Renal cortical epithelial cell (primary cell): ENCODE measurements at places on chromosomes 1 and 21.
A peak's percentile ranks its signal among the peaks of the same experiment; 100 is the strongest.

GRCh38 chr1:154548028-154548427 lies 10.4 kb downstream of the UBE2Q1 start:
- no peak for DNase-seq

DNA sequence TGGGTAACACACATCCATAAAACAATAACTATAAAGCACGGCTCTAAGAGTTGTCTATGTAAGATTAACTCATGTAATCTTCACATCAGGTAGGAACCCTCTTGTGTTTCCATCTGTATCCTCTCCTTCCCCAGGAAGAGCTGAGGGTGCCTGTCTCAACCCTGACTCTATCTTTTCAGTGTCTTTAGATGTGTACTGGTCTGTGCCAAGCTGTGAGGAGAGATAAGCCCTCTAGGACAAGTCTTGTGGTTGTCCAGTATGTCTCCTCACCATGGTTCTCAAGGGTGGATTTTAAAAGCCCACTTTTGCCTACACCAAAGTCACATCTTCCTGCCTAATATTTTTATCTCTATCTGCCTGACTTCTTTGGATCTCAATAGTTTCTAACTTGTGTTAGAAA lies 300.1 kb downstream of the KCNT2 start:
- DNase-seq = no peak

GRCh38 chr1:160451859-160452232 lies 51.5 kb downstream of the VANGL2 start:
- DNase-seq = no peak

GRCh38 chr1:71053758-71054157 lies 6.1 kb upstream of the PTGER3 start:
- no peak for DNase-seq

- DNase-seq = no peak
Measured at GRCh38 chr21:46159841-46160656, 4.7 kb upstream of the FTCD start.

DNA sequence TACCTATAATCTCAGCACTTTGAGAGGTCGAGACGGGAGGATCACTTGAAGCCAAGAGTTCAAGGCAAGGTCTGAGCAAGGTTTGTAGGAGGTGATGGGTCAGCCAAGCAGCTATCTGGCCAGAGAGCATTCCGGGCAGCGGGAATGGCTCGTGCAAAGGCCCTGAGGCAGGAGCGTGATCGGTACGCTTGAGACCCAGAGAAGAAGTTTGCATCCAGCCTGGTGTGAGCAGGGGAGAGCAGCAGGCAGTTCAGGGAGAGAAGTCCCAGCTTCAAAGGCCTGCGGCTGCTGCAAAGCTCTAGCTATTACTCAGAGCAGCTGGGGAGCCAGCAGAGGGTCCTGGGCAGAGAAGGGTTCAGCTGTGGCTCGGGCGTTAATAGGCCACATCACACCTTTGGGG lies 5.1 kb upstream of the SRARP start:
- no peak for DNase-seq

DNA sequence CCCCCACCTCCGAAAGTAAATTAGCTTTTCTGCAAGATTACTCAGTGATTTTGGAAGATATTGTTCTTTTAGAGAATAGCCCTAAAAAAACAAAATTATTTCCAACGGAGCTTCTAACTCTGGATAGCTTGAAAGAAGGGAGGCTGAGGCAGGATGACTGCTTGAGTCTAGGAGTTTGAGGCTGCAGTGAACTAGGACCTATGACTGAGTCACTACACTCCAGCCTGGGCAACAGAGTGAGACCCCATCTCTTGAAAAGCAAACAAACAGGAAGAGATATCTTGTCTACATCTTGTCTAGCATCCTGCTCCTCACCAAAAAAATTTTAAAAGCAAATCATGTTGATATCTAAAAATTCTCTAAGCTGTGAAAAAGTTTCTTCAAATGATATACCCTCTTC lies 42.2 kb upstream of the CPLANE2 start:
- DNase-seq = no peak

- peak; percentile 52 for DNase-seq
Measured at GRCh38 chr1:25786887-25787759, 12.9 kb upstream of the SELENON start.

DNA sequence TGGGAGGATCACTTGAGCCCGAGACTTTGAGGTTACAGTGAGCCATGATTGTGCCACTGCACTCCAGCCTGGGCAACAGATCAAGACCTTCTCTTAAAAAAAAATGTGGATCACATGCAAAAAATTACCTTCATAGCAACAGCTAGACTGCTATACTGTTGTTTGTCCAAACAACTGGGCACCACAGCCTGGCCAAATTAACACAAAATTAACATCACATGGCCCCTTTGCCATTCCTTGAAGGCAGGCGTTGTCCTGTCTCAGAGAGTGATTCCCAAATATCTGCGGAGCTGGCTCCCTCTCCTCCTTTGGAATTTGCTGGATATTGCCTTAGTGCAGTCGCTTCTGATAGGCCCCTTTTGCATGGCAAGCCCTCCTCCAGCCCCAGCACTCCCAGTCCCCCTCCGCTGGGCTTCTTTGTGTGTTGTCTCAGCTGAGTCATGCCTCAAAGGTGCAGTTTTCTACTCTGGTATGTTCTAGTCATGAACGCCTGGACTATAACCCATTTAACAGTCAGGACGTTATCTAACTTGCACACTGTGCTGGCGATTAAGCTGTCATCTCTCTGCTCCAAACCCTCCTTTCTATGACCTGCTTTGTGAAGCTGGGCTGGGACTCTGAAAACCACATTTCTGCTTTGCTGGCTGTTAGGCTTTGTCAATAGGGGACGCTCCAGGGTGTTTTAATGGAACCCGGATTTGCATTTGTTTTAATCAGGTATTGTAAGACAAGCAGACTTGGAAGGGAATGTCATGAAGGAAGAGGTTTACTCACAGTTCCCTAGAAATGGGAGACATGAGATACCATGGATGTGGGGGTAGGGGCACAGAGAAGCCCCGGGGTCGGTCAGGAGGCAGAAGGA lies 20.1 kb upstream of the HPCAL4 start:
- no peak for DNase-seq

DNA sequence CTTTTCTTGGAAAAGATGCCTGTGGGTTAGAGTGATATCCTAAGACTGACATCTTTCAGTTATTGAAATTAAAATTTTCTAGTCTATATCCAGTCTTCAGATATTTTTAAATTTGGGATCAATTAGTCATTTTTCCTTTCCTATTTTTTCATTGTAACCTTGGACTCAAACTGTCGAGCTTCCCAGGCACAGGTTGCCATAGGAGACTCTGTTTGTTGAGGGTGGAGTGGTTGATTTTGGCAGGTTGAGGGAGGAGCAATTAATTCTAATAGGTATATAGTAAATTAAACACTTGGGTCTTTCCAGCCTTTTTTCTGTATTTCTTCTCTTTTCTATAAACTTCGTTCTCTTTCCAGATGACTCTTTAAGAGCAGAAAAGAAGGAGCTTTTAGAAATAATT lies 326.8 kb downstream of the ASTN1 start:
- no peak for DNase-seq

DNA sequence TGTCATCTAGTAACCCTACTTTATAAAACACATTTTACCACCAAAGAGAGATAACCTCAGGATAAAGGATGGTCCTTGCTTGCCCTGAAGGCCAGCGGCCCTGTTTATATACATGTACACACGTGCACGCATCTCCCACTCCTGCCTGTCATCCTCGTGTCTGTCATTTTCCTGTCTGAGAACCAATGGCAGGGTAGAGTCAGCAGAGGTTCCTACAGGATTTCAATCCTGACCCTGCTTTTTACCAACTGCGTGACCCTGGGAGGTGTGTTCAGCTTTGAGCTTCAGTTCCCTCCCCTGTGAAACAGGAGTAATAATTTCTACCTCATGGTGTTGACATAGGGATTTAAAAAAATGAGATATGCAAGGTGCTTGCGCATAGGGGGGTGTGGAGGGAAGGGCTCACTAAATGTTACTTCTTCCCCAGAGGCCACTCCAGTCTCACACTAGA lies 12.3 kb upstream of the RASSF5 start:
- DNase-seq = no peak
